ENCODE measurements at places on chromosomes 1 and 21. TPM values are rescaled to one million over a fixed set of nuclear protein-coding genes. Genes with fewer than 3 reads are reported as not detected.
A peak's percentile ranks its signal among the peaks of the same experiment; 100 is the strongest.

Gene IL12RB2
- polyA plus RNA-seq = not detected

DNA sequence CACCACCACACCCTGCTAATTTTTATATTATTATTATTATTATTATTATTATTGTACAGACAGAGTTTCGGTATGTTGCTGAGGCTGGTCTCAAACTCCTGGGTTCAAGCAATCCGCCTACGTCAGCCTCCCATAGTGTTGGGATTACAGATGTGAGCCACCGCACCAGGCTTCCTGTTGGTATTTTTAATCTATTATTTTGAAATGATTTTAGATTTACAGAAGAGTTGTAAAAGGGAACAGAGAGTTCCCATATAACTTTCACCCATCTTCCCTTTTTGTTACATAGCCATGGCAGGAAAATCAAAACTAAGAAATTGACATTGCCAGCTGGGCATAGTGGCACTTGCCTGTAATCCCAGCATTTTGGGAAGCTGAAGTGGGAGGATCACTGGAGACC, 42.9 kb upstream of the CITED4 start:
- no peak for DNase-seq

DNA sequence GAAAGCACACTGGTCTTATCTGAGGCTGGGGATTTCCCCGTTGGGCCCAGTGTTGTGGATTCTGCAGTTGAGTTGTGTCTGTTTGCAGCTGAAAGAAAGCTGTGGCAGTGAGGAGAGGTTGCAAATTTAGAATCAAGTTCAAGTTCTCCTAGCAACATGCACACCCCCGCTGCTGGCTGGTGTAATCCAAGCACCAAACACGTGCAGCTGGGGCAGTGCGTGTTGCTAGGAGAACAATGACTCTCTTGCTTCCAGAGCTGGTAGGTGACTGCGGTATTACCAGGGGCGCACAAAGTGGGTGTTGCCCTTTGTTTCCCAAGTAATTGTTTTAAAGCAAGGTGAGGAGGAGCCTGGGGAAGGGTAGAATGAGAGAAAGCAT, 91.5 kb downstream of the IER5 start:
- DNase-seq = no peak

- DNase-seq = no peak
Observed at GRCh38 chr1:203667616-203668015, 41.0 kb downstream of the ATP2B4 start.

- no peak for DNase-seq
Observed at GRCh38 chr21:41680444-41681347, 86.2 kb downstream of the RIPK4 start.

GRCh38 chr1:26785611-26786436, 1.9 kb upstream of the PIGV start:
- peak; percentile 35 for DNase-seq

- DNase-seq = no peak
Observed at GRCh38 chr1:35536556-35537162, 20.5 kb downstream of the KIAA0319L start.

Gene NBPF6
- polyA plus RNA-seq = not detected

GRCh38 chr1:28756846-28757245, 20.1 kb downstream of the YTHDF2 start:
- no peak for DNase-seq

Gene AKNAD1
- polyA plus RNA-seq = not detected

Gene FCRL2
- 98.4 TPM for polyA plus RNA-seq

Gene WLS
- not detected for polyA plus RNA-seq

GRCh38 chr1:4561205-4561604, 93.2 kb upstream of the AJAP1 start:
- no peak for DNase-seq

Gene RASAL2
- 0.55 TPM for polyA plus RNA-seq

DNA sequence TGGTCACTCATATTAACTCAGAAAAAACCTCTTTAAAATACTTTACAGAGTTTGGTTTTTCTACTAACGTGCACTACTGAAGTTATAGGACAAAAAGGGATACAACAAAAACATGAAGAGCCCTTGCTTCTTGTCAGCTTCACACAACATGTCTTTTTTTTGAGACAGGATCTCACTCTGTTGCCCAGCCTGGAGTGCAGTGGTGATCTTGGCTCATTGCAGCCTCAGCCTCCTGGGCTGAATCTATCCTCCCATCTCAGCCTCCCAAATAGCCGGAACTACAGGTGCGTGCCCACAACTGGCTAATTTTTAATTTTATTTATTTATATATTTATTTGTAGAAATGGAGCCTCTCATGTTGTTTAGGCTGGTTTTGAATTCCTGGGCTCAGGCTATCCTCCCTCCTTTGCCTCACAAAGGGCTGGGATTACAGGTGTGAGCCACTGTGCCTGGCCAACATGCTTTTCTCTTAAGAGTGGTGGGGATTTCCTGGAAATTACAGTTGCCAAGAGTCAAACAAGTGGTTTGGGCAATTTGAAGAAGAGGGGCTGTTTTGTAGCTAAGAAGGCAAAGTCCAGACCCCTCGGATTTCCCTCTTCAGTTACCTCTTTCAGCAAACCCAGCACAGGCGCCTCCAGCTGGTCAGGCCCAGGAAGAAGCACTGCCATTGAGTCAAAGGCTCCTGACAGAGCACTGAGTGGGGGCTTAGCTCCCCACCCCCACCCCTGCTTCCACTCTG, 6.4 kb upstream of the SMPDL3B start:
- DNase-seq = no peak

DNA sequence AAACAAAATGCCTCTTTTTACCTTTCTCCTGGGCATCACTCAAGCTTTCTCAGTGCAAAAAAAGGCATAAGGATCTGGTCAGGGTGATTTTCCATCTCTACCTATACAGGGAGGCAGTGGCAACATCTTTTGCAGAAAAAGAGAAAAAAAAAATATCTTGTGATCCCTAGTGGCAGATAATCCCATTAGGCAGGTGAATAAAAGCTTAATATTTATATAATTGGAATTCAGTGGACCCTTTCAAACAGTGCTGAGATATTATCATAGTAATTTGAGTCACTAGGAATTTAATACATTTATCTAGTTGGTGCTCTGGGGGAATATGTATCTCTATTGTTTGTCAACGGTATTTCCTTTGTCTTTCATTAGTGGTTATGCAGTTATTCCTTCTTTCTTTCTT, 29.9 kb upstream of the CXADR start:
- no peak for DNase-seq

DNA sequence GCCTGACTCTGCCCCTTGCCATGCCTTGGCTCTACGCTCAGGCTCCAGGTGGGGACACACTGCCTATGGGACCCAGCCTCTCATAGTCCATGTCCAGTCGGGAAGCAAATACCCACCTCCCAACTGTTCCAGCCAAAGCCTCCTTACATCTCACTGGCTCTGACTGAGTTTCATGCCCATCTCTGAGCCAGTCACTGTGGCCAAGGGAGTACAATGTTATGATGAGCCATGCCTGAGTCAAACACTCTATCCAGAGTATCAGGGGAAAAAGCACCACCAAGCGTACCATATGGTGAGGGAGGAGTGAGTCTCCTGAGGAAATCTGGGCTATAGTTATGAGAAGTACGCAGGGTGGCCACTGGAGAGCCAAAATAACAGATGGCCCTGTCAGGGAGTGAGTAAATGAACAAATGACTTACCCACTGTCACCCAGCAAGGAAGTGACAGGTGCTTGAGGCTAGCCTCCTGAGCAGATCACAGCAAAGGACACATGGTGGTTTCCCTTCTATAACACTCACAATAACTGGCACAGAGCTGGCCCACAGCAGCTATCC, 236.6 kb upstream of the GJB5 start:
- DNase-seq = no peak

- no peak for DNase-seq
Observed at GRCh38 chr1:19438516-19439195, 46.7 kb downstream of the CAPZB start.

- DNase-seq = no peak
Observed at GRCh38 chr21:23127973-23128372, 2129.8 kb downstream of the NCAM2 start.

Gene C1orf216
- polyA plus RNA-seq = 0.73 TPM

GRCh38 chr1:208201229-208201628, 43.0 kb downstream of the PLXNA2 start:
- DNase-seq = no peak

GRCh38 chr21:22993822-22994574, 1995.8 kb downstream of the NCAM2 start:
- no peak for DNase-seq

- DNase-seq = no peak
Observed at GRCh38 chr1:200035397-200035955, 8.0 kb downstream of the NR5A2 start.

DNA sequence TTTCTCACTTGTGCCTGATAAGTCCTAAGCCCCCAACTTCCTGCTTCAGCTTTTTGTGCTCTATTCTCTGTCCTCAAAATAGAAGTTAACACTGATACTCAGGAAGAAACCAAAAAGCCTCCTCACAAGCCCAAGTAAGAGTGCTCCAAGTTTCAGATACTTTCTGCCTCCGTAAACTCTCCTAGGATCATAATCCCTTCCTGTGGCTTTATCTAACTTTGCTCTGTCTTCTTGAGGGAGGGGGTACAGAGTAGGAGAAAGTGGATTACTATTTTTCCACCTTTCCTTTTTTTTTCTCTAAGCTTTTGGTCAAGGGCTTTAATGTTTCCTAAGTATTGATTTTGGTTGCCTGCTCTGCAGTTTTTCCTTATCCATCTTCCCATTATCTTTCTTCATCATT, 54.6 kb downstream of the DPH5 start:
- no peak for DNase-seq

Gene OR2L5
- not detected for polyA plus RNA-seq

Gene CLCA1
- not detected for polyA plus RNA-seq

Gene TMEM125
- polyA plus RNA-seq = not detected

Gene UCK2
- polyA plus RNA-seq = 10.7 TPM

Gene LYPD8
- 0.39 TPM for polyA plus RNA-seq

Gene GBP4
- polyA plus RNA-seq = 25.1 TPM

- no peak for DNase-seq
Observed at GRCh38 chr21:39386194-39386593, 37.3 kb upstream of the HMGN1 start.

DNA sequence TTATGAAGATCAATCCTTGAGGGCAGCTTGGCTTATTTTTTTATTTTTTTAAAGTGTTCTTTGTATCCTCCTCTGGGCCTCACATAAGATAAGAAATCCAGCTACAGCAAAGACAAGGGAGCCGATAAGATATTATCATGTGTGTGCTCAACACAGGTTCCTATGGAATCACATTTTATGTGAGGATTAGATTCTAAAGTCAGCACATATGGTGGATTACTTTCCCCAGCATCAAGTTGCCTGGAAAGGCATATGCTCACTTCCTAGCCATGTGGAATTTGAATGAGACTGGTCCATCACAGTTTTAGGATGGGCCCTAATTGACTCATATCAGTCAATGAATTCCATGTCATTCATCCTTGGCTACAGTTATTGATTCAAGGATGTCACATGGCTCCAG, 456.9 kb upstream of the LRRC7 start:
- no peak for DNase-seq

GRCh38 chr1:39102537-39103327, 76.6 kb downstream of the NDUFS5 start:
- DNase-seq = peak; percentile 79

DNA sequence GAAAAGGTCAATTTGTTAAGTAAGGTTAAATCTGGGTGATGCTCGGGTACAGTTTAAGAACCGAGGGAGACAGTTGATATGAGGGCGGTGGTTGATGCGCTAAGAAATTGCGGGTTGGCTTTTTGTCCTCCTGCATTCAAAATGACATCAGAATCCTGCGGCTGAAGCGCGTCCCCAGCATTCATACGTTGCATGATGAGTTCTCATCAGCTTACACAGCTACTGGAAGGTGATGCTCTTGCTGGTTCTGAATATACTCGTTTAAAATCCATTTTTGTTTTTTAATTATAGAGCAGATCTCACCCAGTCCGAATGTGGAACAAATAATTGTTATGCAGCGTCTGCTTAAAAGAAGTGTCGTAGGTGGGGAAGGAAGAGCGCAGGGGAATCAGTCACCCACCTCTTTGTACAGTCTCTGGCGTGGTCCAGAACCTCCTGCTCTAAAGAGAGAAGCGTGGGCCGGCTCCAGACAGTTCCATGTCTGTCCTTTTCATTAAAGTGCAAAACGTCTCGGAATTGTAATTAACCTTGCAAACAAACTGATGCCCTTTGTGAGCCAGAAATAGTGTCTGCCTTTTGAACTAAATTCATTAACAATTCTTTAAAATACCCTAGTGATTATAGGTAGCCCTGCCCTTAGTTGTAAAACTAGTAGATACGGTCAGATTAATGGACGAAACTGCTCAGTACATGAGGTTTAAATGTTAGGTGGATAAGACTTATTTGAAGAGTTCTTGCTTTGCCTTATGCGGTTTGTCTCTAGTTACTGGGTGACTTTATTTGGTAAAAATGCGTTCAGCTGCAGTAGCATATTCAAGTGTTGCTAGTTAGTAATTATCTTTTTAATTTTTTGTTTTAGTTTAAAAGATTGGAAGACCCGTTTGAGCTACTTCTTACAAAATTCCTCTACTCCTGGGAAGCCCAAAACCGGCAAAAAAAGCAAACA, 741 bp downstream of the RGS2 start:
- DNase-seq = no peak
